ENCODE measurements at places on chromosomes 1 and 21. TPM values are rescaled to one million over a fixed set of nuclear protein-coding genes. Genes with fewer than 3 reads are reported as not detected.

Gene OR2W3
- 0.86 TPM for total RNA-seq

Gene KCND3
- 0.08 TPM for total RNA-seq

Gene CFHR3
- total RNA-seq, result not detected

Gene TSACC
- total RNA-seq, result 0.86 TPM

Gene NBPF9
- 8.7 TPM for total RNA-seq

Gene PAQR7
- 19.8 TPM for total RNA-seq

Gene CHAF1B
- total RNA-seq, result 3.7 TPM

Gene KIAA0040
- total RNA-seq, result 39.3 TPM

Gene PLA2G2A
- total RNA-seq, result not detected

Gene CNR2
- total RNA-seq, result not detected

Gene FAAH
- total RNA-seq, result 11.6 TPM

Gene AK4
- 33.3 TPM for total RNA-seq

Gene HES2
- total RNA-seq, result 42.2 TPM

Gene ACBD6
- total RNA-seq, result 82.8 TPM

Gene CFAP74
- total RNA-seq, result not detected

Gene CTSS
- 3.0 TPM for total RNA-seq

Gene C1QTNF12
- not detected for total RNA-seq

Gene CSMD2
- 0.11 TPM for total RNA-seq

Gene LEPR
- 5.9 TPM for total RNA-seq

Gene CHIA
- not detected for total RNA-seq

Gene TAS1R1
- not detected for total RNA-seq

Gene ETNK2
- total RNA-seq, result 22.0 TPM

Gene SPRR2A
- total RNA-seq, result 0.39 TPM

Gene SPRR1B
- 43.3 TPM for total RNA-seq

All from hair follicular keratinocyte (primary cell).